ENCODE measurements at places on chromosomes 2 and 18.

DNA sequence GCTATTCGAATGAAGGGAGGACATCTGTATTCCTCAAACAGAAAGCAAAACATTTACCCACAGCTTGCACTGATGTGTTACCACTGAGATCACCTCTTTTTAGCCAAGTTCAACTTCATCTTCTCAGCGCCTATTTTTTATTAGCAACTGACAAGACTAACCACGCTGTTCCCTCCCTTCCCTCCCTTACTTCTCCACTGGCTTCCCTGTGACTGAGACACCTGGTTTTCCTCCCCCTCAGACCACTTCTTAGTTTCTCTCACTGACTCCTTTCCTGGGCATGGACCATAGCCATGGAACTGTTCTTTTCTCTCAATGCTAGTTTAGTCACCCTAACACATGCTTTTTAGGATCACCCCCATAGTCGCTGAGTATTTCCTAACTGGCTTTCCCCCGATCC is 3.3 kb downstream of the L3MBTL4 start:
- DNase-seq = no peak

DNA sequence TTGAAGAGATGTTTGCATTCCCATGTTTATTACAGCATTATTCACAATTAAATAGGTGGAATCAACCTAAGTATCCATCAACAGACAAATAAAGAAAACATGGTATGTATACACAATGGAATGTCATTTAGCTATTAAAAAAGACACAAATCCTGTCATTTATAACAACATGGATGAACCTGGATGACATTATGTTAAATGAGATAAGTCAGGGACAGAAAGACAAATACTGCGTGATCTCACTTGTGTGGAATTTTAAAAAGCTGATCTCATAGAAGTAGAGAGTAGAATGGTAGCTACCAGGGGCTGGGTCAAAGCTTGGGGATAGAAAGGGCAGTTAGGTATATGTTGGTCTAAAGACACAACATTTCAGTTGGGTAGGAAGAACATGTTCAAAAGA is 376.3 kb downstream of the EPHA4 start:
- DNase-seq = no peak

DNA sequence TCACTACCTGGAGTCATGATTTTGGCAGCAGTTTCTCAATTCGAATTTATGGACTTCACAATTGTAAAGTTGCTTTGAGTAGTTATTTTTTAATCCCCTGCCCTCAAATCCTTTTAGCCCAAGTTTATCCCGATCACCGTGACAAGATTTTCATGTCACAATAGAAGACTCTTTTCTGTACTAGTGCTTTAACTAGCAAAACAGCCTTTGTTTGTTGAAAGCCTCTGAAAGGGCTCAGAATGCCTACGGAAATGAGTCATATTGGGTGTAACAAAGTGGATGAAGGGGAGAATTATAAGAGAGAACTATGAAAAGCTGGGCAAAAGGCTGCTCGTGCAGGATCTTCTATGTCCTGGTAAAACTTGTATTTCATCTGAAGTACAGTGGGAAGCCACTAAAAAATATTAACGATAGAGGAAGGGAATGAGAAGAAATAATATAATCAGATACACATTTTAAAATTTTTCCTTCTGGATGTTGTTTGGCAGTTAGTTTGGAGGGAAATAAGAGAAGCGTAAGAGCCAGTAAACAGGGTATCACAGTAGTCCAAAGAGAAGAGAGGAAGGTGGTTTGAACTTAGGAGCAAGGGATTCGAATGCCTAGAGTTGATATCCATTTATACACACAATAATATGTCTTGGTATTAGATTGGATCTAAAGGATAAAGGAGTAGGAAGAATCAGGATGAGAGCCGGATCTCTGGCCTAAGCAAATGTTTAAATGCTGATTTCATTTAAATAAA is 114.9 kb downstream of the GALNT13 start:
- DNase-seq = no peak

GRCh38 chr2:64166637-64167420 is 22.6 kb upstream of the PELI1 start:
- no peak for DNase-seq
